ENCODE measurements at places on chromosomes 2 and 18. TPM values are rescaled to one million over a fixed set of nuclear protein-coding genes. Genes with fewer than 3 reads are reported as not detected.

- DNase-seq = no peak
Observed at GRCh38 chr2:153347818-153348495, 130.6 kb downstream of the RPRM start.

DNA sequence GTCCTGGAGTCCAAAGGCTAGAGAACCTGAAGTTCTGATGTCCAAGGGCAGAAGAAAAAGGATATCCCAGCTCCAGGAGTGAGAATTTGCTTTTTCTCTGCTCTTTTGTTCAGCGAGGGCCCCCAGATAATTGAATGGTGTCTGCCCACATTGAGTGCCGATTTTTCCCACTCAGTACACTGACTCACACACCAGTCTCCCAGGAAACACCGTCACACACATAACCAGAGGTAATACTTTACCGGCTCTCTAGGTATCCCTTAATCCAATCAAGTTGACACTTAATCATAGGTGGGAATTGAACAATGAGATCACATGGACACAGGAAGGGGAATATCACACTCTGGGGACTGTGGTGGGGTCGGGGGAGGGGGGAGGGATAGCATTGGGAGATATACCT lies 161.5 kb downstream of the WDR7 start:
- DNase-seq = no peak

Gene GPAT2
- 1.7 TPM for total RNA-seq

- DNase-seq = no peak
Observed at GRCh38 chr2:84986018-84986417, 15.1 kb downstream of the KCMF1 start.

DNA sequence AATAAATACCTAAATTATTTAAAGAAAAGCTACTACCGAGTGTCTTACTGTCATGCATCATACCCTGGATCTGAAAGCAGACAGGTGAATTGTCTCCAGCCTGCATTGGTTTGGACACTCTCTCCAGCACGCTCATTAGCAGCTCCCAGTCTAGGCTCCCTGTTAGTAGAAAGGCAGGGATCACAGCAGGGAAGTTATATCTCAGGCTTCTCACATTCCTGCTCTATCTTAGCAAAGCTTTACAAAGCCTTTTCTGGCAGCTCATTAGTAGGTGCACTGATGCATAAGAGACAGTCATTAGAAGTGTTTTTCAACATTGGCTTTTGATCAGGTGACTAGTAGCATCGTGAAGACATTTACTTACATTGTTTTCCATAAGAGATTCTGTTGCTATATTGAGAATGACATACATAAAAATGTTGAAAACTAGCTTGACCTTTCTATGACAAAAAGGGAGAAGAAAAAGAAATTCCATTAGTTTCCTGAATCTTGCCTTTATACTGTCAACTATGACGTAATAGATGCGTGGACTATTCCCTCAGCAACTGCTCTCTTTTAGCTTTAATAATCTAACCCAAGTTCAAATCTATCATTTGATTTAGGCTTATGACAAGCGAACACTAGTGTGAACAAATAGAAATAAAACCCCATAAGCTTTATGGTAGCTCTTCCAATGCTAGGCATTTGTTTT lies 408.7 kb upstream of the KCNH7 start:
- no peak for DNase-seq

GRCh38 chr18:68494802-68495581 lies 219.9 kb downstream of the TMX3 start:
- no peak for DNase-seq

Gene SH2D6
- total RNA-seq = not detected

- DNase-seq = no peak
Observed at GRCh38 chr18:35392375-35392774, 15.2 kb upstream of the ZNF396 start.

- no peak for DNase-seq
Observed at GRCh38 chr2:170332676-170333402, 154.9 kb downstream of the MYO3B start.

DNA sequence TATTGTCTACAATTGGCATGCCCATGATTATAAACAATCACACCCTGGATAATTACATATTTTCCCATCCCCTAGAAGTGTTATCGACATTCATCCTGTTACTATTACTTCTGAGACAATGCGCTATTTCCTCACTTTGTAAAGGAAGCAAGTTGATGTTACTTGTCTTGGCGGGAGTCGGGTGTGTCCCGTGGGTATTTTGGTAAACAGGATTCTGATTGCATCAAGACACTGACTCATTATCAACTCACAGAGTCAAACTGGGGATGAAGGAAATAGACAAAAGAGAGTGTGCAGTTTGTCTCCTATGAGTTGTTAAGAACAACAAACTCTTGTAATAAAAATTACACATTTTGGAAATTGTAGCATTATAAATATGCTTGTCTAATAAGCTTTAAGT lies 142.7 kb downstream of the GALR1 start:
- DNase-seq = no peak

Gene ECEL1
- not detected for total RNA-seq

GRCh38 chr2:41741951-41742595 lies 305.7 kb upstream of the PKDCC start:
- DNase-seq = no peak

DNA sequence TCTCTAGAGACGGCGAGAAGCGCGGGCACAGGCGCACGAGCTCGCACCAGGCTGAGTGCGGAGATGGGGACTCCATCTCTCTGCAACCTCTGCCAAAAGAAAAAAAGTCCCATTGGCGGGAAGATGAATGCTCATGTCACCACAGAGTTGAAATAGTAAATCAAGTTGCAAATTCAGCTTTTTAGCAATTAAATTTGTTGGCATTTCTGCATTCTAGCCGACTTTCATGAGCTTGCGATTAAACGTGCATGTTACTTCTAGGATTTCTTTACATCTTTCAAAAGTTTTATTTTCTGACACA lies 588 bp downstream of the CHAC2 start:
- no peak for DNase-seq

GRCh38 chr2:238645095-238645494 lies 202.8 kb upstream of the TWIST2 start:
- no peak for DNase-seq

DNA sequence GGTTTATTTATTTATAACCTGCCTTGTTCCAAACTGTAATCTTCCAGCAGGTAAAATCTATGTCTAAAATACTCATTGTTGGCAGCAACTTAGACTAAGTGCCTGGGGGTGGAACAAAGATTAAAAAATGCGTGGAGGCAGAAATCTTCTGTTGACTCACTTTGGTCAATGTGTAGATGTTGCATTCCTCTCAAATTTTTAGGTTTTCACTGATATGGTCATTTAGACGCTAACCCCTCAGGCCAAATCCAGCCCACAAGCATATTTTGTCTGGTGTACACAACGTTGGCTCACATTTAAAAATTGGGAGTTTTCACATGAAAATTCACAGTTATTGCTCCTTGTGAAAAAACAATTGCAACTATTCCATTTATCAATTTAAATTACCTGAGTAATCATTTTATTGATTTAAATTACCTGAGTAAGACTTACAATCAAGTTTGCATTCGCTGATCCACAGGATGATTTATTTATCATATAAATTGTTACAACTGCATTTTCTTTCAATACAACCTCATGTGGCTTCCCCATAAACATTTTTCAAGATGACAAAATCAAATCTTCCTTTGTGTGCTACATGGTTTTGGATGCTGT lies 564.2 kb downstream of the TSN start:
- DNase-seq = no peak

- no peak for DNase-seq
Observed at GRCh38 chr2:123453046-123453700, 571.9 kb upstream of the CNTNAP5 start.

Gene MALT1
- 47.7 TPM for total RNA-seq

DNA sequence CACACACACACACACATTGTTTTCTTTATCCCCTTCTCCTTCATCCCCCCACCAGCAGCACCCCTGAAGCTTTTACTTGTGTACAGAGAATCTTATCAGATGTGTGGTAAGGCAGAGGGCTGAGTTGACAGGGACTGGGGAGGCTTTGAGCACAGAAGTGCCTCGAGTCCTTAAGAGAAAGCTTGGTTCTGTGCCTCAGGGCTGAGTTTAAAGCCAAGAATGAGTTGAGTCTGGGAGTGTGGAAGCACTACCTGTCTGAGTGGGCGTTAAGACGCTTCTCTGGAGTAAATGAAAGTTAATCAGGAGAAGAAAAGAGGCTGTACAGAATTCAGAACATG lies 2.7 kb downstream of the ID2 start:
- no peak for DNase-seq

Gene ARHGAP28
- 2.3 TPM for total RNA-seq

- DNase-seq = no peak
Observed at GRCh38 chr2:240815761-240816583, 4.0 kb downstream of the KIF1A start.

Gene AGXT
- not detected for total RNA-seq
